Hindlimb muscle (tissue), 1 donor: ENCODE measurements at places on chromosomes 1 and 21.

GRCh38 chr1:97164276-97164639 is 442.7 kb downstream of the PTBP2 start:
- no peak for DNase-seq

- peak; percentile 77 for DNase-seq
These were observed 139.3 kb upstream of the KIAA0040 start for GRCh38 chr1:175331891-175332290.

GRCh38 chr1:39713557-39713956 is 22.3 kb upstream of the HPCAL4 start:
- DNase-seq = no peak

DNA sequence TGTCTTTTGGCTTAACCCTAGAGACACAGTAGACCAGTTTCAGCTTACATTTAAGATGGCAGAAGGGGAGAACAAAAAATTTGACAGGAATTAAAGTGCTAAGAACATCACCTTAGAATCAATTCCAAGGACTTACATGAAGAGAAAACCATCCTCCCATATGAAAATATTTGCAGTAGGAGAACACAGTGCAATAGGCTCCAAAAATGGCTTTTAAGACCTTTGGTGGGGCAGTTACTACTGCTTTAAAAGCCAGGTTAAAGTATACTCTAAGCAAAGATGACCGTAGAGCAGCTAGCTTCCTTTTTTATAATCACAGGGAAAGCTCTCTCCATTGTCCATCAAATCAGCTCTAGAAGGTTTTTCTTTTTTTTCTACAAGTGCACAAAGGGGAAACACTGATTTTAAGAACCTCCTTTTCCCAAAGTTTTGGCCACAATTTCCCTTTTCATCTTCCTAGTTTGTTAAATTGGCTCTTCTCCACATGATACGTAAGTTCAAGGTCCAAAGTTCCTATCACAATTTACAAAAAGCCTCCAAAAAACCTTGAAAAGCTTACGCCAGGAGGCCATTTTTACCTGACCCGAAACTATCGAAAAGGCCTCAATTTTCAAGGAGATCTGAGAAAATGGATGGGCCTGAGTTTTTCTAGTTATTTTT is 3.3 kb downstream of the TXNIP start:
- DNase-seq = no peak

GRCh38 chr1:59350521-59350920 is 53.6 kb downstream of the FGGY start:
- DNase-seq = no peak
